GM23248 (cell line): ENCODE measurements at places on chromosomes 6 and 20. TPM values are rescaled to one million over a fixed set of nuclear protein-coding genes. Genes with fewer than 3 reads are reported as not detected.
A peak's percentile ranks its signal among the peaks of the same experiment; 100 is the strongest.

C6orf52 gene
- not detected in 2 replicates for total RNA-seq

PSORS1C2 gene
- not detected in 2 replicates for total RNA-seq

GJA10 gene
- not detected in 2 replicates for total RNA-seq

OPN5 gene
- not detected in 2 replicates for total RNA-seq

SLC4A11 gene
- total RNA-seq, result 0.63 and 0.65 TPM in 2 replicates

CCN5 gene
- 24.5 and 47.3 TPM in 2 replicates for total RNA-seq

POPDC3 gene
- total RNA-seq, result 37.4 and 45.1 TPM in 2 replicates

GRCh38 chr6:105174512-105174911 lies 5.3 kb downstream of the POPDC3 start:
- H3K27me3 ChIP-seq, result no peaks in the 10 kb centered on the region

DNA sequence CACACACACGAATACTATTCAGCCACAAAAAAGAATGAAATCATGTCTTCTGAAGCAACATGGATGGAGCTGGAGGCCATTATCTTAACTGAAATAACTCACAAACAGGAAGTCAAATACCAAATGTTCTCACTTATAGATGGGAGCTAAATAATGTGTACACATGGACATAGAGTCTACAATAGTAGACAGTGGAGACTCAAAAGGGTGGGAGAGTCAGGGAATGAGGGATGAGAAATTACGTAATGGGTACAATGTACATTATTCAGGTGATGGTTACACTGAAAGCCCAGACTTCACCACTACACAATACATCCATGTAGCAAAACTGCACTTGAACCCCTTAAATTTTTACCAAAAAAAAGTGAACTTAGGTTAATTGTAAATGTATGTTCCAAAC lies 160.4 kb downstream of the TASP1 start:
- H3K27ac ChIP-seq, result no peak overlapping the region
- H3K4me3 ChIP-seq, result no peak overlapping the region
- no peaks in the 10 kb centered on the region for H3K4me1 ChIP-seq
- no peaks in the 10 kb centered on the region for H3K27me3 ChIP-seq
- H3K36me3 ChIP-seq, result peaks cover 13% of the 10 kb centered on the region; the same call in 1 of the 2 replicates
- DNase-seq, result no peak

DNA sequence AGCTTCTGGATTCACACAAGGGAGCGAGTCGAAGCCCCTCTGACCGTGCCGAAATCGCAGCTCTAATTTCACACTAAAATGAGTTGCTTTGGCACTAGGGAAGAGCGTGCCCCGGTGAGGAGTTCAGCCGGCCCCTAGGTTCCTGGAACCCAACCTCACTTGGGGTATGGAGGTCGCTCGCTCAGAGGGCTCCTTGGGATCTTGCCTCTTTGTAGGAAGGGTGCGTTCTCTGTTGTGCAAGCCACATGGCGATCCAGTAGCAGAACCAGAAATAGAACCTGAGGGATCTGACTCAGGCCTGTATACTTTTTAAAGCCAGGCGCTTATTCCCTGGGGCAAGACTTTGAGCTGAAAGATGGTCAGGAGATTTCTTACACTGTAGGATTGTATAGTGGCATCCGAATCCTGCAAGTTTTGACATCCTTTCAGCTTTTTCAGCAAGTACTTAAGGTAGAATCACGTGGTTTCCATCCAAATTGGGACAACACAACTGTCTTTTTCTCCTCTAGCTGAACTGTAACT lies 861 bp upstream of the RALGAPA2 start:
- H3K27ac ChIP-seq, result no peak overlapping the region
- peak overlapping the region; percentile 83 for H3K4me3 ChIP-seq
- H3K4me1 ChIP-seq, result 0 out of 2 replicates have a peak, but pooled peaks cover 2% of the 10 kb centered on the region
- H3K36me3 ChIP-seq, result no peaks in the 10 kb centered on the region

- DNase-seq, result no peak
- H3K27me3 ChIP-seq, result no peaks in the 10 kb centered on the region
Observed at GRCh38 chr6:117559299-117559698, 43.0 kb downstream of the GOPC start.

DNA sequence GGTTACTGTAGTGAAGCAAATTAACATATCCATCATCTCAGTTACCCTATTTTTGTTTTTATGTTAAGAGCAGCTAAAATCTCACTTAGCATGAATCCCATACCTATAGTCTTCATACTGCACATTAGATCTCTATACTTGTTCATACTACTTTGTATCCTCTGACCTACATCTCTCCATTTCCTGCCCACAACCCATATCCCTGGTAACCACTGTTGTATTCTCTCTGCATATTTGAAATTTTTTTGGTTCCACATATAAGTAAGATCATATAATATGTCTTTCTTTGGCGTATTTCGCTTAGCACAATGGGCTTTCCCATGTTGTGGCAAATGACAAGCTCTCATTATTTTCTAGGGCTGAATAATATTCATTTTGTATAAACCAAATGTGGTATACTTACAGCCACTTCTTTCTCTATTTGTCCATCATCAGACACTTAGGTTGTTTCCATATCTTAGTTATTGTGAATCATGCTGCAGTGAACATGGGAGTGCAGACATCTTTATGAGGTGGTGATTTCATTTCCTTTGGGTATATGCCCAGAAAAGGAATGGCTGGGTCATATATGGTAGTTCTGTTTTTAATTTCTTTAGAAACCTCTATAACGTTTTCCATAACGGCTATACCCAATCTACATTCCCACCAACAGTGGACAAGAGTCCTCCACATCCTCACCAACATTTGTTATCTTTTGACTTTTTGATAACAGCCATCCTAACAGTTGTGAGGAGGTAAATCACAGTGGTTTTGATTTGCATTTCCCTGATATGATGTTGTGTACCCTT lies 39.8 kb downstream of the BACH2 start:
- peak; percentile 77 for DNase-seq
- H3K4me1 ChIP-seq, result peaks cover 11% of the 10 kb centered on the region; the same call in 1 of the 2 replicates
- H3K4me3 ChIP-seq, result no peak overlapping the region
- H3K27ac ChIP-seq, result no peak overlapping the region
- H3K27me3 ChIP-seq, result peaks cover 48% of the 10 kb centered on the region
- H3K36me3 ChIP-seq, result no peaks in the 10 kb centered on the region

- no peaks in the 10 kb centered on the region for H3K27me3 ChIP-seq
- H3K4me3 ChIP-seq, result no peak overlapping the region
- H3K27ac ChIP-seq, result no peak overlapping the region
- peak; percentile 39 for DNase-seq
- H3K4me1 ChIP-seq, result peaks cover 26% of the 10 kb centered on the region
Observed at GRCh38 chr6:144722154-144722737, 437.1 kb downstream of the UTRN start.

DNA sequence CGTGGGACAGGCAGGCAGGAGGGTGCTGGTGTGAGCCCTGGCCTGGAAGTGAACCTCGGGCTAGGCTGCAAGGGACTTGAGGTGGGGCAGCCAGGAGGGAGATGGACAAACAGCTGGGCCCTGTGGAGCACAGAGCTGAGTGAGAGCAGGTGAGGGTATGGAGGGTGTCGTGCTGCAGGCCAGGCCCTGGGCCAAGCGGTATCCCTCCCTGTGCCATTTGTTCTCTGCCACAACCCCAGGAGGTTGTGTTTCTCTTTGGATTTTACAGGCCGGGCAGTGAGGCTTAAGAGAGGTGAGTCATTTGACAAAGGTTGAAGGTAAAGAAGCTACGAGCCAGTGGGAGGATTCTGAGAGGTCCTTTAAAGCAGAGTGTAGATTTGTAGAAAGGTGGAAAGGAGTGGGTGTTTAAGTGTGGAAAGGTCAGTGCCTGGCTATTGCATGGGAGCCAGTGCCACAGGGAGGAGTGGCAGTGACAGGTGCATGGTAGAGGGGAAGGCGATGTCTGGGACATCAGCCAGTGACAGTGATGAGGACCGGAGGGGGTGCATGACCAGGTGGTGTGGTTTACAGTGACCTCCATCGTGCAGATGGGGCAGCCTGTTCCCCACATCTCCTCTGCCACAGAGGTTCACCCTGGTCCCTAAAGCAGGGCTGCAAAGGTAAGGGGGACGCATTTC lies 39.8 kb downstream of the GMPR start:
- no peaks in the 10 kb centered on the region for H3K36me3 ChIP-seq
- H3K27me3 ChIP-seq, result no peaks in the 10 kb centered on the region
- no peak for DNase-seq
- H3K4me1 ChIP-seq, result peaks cover 13% of the 10 kb centered on the region
- no peak overlapping the region for H3K4me3 ChIP-seq

DNA sequence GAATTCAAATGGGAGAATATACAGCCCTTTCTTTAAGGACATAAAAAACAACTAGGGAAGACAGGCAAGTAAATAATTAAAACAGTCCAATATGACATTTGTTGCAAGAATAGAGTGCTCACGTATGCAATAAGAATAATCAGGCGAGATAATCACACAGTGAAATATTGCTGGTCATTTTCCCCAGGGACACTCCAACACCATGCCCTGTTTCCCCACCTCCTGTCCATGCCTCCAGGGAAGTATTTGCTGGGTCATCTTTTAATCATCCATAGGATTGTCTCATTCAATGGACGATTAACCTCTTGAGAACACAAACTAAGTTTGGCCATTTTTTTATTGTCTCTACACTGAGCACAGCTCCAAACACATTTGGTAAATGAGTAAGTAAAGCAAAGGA lies 472.9 kb downstream of the C6orf118 start:
- H3K27me3 ChIP-seq, result no peaks in the 10 kb centered on the region
- H3K36me3 ChIP-seq, result no peaks in the 10 kb centered on the region
- H3K27ac ChIP-seq, result no peak overlapping the region
- H3K4me3 ChIP-seq, result no peak overlapping the region
- DNase-seq, result no peak

DNA sequence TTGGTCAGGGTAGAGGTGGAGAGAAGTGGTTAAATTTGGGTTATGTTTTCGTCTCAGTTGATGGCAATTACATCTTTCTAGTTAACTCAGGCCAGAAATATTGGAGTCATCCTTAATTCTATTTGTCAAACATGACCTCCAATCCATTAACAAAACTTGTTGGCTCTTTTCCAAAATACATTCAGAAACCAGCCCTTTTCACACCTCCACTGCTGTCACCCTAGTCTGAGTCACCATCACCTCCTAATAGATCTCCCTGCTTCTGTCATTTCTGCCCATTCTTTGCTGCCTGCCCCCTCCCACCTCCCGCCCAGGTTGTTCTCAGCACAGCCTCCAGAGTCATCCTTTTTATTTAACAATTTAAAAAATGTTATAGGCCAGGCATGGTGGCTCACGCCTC lies 3.0 kb upstream of the ABCF1 start:
- no peaks in the 10 kb centered on the region for H3K36me3 ChIP-seq
- peaks cover 18% of the 10 kb centered on the region for H3K4me1 ChIP-seq
- no peak overlapping the region for H3K4me3 ChIP-seq
- no peaks in the 10 kb centered on the region for H3K27me3 ChIP-seq
- no peak for DNase-seq

DNA sequence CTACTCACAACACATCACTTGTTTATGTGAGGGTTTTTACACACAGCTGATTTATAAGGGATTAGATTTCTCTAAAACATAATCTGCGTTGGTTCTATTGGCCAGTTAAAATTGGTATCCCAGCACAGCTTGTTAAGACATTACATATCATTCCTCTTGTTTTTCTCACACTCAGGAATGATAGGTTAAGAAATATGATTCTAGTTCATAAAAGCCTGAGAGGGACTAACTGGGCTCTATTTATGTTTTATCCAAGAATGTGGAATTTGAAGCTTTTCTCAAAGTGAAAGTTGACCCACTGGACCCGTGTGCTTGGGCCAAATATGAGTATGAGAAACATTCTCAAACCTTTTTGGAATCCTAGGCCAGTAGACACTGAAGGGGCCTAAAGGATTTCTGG lies 117.3 kb downstream of the TMEM170B start:
- H3K27ac ChIP-seq, result peak overlapping the region; percentile 25
- peak; percentile 36 for DNase-seq
- no peaks in the 10 kb centered on the region for H3K36me3 ChIP-seq
- H3K4me1 ChIP-seq, result peaks cover 50% of the 10 kb centered on the region

GRCh38 chr6:16343593-16343992 lies 105.2 kb downstream of the GMPR start:
- H3K4me3 ChIP-seq, result no peak overlapping the region
- no peaks in the 10 kb centered on the region for H3K36me3 ChIP-seq
- no peak for DNase-seq
- peaks cover 44% of the 10 kb centered on the region for H3K4me1 ChIP-seq
- H3K27ac ChIP-seq, result no peak overlapping the region

- no peaks in the 10 kb centered on the region for H3K4me1 ChIP-seq
- H3K36me3 ChIP-seq, result no peaks in the 10 kb centered on the region
- no peak overlapping the region for H3K4me3 ChIP-seq
Observed at GRCh38 chr20:18055261-18055660, 2.5 kb downstream of the OVOL2 start.

DNA sequence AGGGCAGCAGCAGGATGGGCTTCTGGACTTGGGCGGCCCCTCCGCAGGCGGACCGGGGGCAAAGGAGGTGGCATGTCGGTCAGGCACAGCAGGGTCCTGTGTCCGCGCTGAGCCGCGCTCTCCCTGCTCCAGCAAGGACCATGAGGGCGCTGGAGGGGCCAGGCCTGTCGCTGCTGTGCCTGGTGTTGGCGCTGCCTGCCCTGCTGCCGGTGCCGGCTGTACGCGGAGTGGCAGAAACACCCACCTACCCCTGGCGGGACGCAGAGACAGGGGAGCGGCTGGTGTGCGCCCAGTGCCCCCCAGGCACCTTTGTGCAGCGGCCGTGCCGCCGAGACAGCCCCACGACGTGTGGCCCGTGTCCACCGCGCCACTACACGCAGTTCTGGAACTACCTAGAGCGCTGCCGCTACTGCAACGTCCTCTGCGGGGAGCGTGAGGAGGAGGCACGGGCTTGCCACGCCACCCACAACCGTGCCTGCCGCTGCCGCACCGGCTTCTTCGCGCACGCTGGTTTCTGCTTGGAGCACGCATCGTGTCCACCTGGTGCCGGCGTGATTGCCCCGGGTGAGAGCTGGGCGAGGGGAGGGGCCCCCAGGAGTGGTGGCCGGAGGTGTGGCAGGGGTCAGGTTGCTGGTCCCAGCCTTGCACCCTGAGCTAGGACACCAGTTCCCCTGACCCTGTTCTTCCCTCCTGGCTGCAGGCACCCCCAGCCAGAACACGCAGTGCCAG lies at the start of gene TNFRSF6B:
TNFRSF6B (plus strand) TSS at position 25 of the 729 bp plus-strand sequence; CDS start at position 141, 116 bp downstream.
- no peaks in the 10 kb centered on the region for H3K36me3 ChIP-seq
- peak within 1 kb of the TSS; percentile 47 for H3K4me3 ChIP-seq
- no peak within 1 kb of the TSS for H3K27ac ChIP-seq
- peaks cover 24% of the 10 kb centered on the region for H3K4me1 ChIP-seq
- peak; percentile 47 for DNase-seq

DNA sequence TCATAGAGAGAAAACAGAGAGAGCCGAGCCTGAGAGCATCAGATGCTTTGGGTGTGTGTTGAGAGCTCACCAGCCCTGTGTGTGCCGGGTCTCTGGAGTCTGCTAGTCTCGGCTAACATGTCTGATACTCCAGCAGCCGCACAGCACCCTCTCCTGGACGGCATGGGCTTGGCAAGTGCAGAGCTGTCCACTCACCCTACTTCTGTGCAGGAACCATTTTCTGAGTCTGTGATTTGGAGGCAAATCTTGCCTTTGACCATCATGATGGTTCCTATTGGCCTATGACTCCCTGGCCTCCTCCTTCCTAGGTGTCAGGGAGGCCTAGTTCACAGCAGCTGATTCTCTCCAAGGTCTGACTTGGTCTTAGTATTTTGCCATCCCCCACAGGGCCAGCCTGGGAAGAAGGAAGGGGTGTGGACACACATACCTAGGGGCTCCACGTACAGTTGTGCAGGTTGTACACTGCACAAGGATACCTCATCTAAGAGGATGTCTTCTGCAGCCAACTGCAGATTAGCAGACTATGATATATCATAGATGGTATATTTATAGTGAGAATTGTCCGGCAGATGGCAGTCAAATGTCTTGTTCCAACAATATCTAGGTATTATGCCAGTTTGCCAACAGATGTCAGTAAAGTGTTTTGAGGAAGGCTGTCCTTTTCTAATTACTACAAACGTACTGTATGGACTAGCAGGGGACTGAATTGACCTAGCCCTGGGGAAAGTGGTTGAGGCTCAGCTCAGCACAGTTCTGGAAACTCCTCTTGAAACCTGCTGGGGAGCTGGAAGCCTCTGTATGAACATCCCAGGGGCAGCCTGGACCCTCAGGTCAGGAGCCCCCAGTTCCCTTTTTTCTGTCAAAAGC lies 13.0 kb downstream of the FGD2 start:
- H3K4me3 ChIP-seq, result no peak overlapping the region
- H3K27ac ChIP-seq, result no peak overlapping the region
- peak; percentile 94 for DNase-seq
